NCI-H1105 (cell line): ENCODE measurements at places on chromosomes 16 and 17.

- DNase-seq: no peak
Measured at GRCh38 chr17:67992548-67993152, 3.6 kb downstream of the C17orf58 start.

DNA sequence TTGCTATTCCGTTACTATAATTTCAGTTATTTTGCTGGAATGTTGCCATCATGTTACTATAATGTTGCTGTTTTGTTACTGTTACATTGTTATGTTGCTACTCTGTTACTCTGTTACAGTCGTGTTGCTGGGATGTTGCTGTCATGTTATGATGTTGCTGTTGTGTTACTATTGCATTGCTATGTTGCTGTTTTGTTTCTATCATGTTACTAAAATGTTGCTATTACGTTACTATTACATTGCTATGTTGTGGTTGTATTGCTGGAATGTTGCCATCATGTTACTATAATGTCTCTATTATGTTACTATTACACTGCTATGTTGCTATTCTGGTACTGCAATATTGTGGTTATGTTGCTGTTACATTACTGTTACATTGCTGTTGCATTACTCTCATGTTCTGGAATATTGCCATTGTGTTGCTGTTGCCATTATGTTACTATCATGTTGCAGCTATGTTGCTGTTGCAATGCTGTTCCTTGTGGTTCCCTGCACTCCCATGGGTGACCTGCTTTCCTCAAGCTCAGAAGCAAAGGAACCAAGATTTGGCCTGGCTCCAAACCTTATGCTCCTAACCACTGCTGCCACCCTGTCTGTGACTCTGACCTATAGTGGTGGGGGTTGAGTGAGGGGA, 64.4 kb downstream of the ABCC6 start:
- no peak for DNase-seq

DNA sequence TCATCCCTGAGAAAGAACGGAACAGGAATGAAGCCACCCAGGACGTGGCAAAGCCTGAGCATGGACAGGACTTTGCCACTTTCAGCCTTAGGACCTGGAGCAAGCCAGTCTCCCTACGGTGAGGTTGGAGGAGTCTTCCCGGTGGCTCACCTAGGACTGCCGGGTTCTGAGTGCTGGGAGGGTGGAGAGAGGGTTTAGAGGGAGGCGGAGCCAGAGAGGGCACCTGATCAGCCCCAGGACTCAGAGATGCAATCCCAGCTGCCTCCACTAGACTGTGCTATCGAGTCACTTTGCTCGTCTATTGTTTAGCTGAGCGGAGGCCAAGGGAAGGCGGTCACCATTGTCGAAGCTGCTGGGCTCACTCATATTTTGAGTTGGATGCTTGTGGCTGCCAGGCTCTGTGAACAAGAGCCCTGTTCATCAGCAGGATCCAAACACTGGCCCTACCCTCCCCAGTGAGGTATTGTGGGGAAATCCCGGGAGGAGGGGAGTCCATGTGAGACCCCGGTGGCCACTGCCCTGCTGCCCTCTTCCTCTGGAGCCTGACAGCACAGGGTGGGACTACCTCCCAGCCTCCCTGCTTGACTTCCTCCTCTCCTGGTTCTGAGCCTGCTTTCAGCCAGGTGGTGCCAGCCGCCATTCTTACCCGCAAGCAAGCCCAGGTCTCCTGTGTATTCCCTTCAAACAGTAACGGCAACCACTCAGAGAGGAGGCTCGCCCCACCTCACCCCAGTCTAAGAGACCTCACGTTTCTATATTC, 7.0 kb downstream of the KRT14 start:
- DNase-seq: peak; percentile 15

- no peak for DNase-seq
Measured at GRCh38 chr17:17120701-17121100, 78.4 kb downstream of the MPRIP start.

- DNase-seq: no peak
Measured at GRCh38 chr16:17367923-17368322, 102.8 kb downstream of the XYLT1 start.

DNA sequence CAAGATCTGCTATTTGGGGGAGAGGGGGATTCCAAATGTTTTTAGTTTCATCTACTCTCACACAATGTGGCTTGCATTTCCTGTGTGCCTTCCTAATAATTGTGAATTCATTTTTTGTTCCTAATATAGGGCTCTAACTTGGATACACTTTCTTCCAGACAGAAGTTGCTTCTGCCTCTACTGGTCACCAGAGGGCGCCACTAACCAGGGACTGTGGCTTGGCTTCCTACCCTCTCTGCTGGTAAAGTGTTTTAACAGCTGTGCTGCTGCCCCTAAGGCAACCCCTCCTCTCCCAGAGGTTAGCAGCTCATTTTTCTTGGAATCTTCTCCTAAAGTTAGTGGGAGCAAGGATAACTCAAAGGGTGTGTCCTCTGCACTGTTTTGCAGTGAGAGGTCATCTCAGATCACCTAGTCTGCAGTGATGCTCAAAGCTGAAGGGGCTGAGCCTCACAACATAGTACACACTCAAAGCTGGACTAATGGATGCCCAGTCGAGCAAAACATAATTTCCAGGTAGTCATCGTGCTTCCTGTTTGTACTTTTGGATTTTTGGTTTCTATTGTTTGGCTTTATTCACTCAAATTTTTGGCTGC, 5.0 kb upstream of the PRSS54 start:
- no peak for DNase-seq

DNA sequence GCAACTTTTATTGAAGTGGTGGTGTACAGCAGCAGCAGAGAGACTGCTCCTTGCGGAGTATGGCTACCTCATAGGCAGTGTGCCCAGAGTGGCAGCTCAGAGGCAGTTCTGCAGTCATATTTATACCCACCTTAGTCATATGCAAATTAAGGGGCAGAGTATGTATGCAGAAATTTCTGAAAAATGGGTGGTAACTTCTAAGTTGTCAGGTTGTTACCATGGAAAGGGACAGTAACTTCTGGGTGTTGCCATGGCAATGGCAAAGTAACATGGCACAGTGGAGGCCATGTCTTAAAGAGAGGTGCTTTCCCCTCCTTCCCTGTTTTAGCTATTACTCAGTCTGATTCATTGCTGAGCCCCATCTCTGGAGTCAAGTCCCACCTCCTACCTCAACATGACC, 53.4 kb downstream of the MEOX1 start:
- no peak for DNase-seq

DNA sequence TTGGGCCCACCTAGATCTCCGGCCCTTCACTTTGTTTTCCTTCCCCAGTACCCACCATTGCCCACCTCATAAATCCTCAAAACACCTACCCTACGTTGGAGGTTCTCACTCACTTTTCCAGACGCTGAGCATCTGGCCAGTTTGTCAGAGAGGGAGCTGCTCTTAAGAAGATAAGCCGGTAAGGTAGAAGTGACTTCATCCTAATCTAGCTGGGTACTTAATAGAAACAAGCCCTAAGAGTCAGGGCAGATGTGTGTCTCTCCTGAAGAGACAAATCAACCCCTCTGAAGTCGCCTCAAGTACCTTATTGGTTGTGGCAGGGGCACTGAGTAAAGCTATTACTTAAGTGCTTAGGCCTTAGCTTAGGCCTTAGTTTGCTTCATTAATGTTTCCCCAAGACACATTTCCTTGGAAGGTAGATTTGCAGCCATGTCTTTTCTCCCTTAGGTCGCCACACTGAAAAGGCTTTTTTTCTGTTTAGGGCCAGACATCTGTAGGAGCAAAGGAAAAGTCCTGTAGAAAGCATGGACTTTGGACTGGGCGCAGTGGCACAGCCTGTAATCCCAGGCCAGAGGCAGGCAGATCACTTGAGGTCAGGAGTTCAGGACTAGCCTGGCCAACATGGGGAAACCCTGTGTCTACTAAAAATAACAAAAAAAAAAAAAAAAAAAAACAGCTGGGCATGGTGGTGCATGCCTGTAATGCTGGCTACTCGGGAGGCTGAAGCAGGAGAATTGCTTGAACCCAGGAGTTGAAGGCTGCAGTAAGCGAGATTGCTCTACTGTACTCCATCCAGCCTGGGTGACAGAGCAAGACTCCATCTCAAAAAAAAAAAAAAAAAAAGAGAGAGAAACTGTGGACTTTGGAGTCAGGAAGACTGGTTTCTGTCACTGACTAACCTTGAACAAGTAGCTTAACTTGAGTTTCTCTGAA, 1.0 kb downstream of the TACO1 start:
- DNase-seq: no peak

GRCh38 chr17:80478487-80479245, 2.3 kb upstream of the NPTX1 start:
- no peak for DNase-seq

GRCh38 chr16:22424161-22424937, 49.9 kb upstream of the CDR2 start:
- DNase-seq: no peak

GRCh38 chr16:50731130-50731988, 10.5 kb upstream of the CYLD start:
- DNase-seq: no peak

DNA sequence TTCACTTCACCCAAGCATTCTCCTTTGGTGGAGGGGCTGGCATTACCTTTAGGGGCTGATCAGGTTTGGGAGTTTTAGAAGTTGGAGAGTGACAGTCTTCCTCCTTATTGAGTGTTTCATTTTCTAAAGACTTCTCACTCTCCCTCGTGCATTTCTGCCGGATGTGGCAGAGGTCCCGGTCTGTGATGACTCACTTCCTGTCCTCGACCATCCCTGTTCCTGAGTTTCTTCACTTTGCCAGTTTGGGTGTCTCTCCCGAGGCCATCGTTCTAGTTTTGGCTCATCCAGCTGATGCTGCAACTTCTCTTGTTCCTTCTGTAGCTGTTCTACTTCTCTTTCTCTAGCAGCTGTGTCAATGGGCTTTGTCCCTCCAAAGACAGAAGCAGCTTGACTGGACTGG, 104.3 kb downstream of the PHKB start:
- no peak for DNase-seq

DNA sequence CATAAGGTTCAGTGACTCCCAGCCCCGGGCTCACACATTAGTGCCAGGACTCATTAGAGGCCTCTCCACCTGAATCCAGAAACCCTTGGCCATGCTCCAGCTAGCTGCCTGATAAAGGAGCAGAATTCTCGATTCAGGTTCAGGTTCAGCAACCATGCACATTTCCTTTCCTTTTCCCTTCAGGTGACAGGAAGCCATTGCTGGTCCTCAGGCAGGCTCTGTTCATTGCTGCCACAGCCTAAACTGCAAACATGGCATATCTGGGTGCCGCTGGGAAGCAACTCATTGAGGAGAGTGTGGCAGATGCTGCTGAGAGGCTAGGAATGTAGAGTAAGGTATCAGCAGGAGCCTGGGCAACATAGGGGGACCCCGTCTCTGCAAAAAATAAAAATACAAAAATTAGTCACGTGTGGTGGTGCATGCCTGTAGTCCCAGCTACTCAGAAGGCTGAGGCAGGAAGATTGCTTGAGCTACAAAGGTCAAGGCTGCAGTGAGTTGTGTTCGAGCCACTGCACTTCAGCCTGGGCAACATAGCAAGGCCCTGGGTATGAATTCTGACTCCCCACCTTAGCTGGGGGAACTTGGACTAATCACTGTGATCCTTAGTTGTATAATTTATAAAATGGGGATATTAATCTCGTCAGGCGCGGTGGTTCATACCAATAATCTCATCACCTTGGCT, 28.7 kb downstream of the ARL4D start:
- peak; percentile 6 for DNase-seq

DNA sequence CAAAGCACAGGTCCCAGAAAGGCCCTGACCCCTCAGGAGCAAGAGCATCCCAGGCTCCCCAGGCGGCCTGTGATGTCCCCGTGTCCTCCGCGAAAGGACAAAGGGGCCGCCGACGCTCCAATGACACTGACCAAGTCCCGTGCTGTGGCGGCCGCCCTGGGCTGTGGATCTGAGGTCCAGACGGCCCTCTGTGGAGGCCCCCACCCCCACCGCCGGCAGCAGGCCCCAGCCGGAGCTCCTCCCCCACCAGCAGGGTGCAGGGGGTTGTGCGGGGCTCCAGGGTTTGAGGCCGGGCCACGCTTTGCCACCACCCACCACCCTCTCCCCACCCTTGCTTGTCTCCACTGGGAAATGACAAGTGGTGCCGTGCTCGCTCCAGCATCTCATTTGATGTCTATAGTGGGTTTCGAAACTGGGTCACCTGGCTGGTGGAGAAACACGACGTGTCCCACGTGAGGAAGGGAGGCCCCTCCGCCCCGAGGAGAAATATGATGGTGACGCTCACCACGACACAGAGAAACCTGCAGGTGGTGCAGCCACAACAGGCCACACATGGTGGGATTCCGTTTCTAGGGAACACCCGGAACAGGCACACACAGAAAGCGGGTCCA, 31.2 kb upstream of the ZNF469 start:
- no peak for DNase-seq

DNA sequence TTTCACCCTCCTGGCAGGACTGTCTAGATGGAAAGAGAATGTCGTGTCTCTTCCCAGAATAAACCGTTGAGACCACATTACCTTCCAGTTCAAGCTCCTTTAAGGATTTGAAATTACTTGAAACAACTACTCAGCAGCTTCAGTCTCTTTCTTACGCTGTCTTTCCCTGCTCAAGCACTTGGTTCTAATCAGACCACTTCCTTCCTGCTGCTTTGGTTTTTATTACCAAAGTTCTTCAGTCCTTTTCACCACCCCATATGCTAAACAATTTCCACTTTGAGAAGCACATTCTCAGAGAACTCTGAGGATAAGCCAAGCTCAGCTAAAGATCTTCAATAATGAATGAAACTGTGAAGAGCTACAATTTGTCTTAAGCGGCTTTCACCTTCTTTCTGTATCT, 105.4 kb downstream of the STX8 start:
- DNase-seq: no peak

GRCh38 chr17:61410141-61411010, 10.7 kb downstream of the TBX2 start:
- DNase-seq: peak; percentile 19

GRCh38 chr17:915538-916201, 63.9 kb downstream of the NXN start:
- DNase-seq: peak; percentile 81

- no peak for DNase-seq
Measured at GRCh38 chr16:57822018-57822553, 19.8 kb upstream of the KIFC3 start.

DNA sequence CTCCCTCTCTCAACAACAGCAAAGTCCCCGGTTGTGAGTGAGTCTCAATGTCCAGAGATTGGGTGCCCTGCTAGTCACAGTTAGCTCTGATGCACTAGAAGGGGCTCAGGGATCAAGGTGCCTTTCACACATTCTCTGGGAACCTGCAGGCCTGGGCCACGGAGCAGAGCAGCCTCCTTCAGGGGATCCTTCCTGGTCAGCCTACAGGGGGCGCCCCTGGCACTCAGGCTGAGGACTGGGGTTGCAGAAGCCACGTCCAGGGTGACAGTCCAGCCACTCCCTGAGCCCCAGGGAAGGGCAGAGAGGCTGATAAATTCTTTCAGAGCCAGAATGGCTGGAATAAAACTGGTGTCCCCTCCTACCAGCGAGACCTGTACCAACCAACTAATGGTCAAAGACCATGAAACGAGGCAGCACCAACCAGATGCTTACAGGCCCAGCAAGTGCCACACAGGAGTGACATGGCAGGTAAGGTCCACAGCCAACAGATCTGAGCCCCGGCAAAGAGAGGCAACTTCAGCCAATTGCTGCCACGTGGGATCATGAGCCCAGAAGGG, 43.5 kb downstream of the ST3GAL2 start:
- DNase-seq: no peak
